Stimulated activated CD8-positive, alpha-beta memory T cell treated with anti-CD3 and anti-CD28 coated beads, Interleukin-7, amount 100 ng/mL, for 1 hour (primary cell): ENCODE measurements at places on chromosomes 3 and 15.

DNA sequence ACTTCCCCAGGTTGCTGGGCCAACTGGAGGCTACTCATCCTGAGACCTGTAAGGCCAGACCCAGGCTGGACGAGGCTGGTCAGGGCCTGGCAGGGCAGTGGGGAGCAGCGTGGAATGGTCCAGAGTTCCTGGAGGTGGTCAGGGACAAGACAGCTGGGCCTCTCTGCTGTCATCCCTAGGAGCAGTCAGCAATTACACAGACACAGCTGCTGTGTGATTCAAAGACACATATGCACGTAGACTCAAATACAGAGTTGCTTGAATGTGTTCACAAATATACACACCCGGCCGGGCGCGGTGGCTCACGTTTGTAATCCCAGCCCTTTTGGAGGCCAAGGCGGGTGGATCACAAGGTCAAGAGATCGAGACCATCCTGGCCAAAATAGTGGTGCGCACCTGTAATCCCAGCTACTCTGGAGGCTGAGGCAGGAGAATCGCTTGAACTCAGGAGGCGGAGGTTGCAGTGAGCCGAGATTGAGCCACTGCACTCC, 1.5 kb upstream of the CD276 start:
- DNase-seq, result no peak

GRCh38 chr15:89349206-89349558, 14.6 kb upstream of the POLG start:
- no peak for DNase-seq

- DNase-seq, result no peak
Observed at GRCh38 chr15:26641144-26641543, 131.7 kb downstream of the GABRB3 start.

DNA sequence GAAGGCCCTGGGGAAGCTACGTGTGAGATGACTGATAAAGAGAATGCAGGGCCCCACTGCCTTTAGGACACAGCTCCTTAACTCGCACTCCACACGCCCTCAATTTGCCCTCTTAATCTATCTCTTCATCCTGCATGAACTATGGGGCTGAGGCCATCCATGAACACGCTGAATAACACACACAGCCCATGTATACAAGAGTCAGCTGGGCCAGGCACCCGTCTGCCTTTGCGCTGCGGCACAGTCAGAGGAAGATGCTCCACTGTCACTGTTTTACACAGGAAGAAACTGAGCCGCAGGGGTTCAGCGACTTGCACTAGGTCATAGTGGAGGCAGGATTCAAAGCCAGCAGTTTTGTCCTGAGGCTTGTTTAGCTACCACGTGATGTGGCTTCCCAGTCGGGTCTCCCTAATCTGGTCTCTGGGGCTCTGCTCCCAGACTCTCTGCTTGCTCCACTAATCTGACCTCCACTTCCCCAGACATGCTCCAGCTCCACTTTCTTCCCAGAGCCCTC, 43.9 kb downstream of the TLE3 start:
- no peak for DNase-seq

- no peak for DNase-seq
Observed at GRCh38 chr3:99506-99905, 97.1 kb upstream of the CHL1 start.

- no peak for DNase-seq
Observed at GRCh38 chr3:41199866-41200668, 762 bp downstream of the CTNNB1 start.

DNA sequence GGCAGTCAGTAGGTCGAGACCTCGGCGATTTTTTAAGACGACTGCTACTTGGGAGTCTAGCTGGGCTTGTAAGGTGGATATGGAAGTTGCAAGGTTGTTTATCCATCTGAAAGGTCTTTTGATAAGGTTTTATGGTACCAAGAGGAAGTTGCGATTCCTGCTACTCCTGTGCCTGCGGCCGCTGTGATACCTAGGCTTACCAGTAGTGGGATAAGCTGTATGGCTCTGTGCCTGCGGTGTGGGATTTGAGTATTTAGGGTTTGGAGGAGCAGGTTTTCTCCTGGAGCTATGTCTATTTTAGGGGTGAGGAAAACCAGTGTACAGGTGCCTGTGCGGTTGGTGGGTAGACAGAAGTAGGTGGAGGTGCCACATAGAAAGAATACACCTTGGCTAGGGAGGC, 1059.8 kb downstream of the SI start:
- no peak for DNase-seq

DNA sequence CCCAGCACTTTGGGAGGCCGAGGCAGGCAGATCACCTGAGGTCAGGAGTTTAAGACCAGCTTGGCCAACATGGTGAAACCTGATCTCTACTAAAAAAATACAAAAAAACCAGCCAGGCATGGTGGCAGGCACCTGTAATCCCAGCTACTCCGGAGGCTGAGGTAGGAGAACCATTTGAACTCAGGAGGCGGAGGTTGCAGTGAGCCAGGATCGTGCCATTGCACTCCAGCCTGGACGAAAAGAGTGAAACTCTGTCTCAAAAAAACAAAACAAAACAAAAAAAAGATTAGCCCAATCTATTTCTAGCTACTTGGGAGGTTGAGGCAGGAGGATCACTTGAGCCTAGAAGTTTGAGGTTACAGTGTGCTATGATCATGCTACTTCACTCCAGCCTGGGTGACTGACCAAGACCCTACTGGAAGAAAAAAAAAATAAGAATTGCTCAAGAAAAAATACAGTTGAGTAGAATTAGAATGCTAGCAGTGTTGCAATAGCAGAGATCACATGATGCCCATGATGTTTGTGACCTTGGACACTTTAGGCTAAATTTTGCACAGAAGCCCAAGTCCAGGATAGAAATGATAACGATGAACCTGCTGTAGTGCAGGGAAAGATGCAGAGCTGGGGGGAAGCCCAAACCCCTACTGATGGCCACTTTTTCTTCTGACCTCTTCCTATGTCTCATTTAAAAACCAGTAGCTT, 162.2 kb downstream of the LPP start:
- no peak for DNase-seq

DNA sequence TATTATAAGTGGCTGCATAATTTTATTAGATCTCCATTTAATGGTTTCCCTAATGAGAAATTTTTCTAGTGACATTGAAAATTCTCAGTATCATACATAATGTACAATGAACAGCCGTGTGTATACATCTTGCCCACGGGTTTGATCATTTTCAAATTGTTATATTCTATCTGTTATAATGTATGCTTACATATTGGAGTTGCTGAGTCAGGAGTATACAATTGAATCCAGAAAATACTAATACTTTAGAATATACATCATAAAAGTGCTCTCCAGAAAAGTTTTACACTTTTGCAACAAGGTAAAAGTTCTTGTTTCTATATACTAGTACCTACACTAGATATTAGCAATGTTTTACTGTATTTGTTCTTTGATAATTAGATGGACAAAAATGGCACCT, 82.8 kb downstream of the SPATA16 start:
- no peak for DNase-seq

- DNase-seq, result no peak
Observed at GRCh38 chr3:159829539-159830227, 159.0 kb upstream of the IL12A start.

- DNase-seq, result peak; percentile 69
Observed at GRCh38 chr3:195859061-195859845, 47.5 kb upstream of the MUC4 start.

DNA sequence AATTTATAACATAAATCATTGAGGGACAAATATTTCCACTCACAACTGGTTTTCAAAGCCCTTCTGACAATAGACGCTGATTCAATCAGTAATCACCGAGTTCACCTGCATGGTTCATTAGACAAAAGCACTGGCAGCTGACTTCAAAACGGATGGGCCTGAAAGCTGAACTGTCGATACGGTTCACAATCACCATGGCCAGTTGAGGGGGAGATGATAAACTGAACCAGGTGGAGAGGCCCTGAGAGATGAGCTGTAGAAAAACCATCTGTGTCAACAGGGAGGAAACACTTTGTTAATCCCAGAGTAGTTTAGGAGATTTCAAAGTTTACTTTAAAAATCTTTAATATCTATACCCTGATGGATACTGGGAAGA, 75.0 kb downstream of the PEX5L start:
- DNase-seq, result no peak

DNA sequence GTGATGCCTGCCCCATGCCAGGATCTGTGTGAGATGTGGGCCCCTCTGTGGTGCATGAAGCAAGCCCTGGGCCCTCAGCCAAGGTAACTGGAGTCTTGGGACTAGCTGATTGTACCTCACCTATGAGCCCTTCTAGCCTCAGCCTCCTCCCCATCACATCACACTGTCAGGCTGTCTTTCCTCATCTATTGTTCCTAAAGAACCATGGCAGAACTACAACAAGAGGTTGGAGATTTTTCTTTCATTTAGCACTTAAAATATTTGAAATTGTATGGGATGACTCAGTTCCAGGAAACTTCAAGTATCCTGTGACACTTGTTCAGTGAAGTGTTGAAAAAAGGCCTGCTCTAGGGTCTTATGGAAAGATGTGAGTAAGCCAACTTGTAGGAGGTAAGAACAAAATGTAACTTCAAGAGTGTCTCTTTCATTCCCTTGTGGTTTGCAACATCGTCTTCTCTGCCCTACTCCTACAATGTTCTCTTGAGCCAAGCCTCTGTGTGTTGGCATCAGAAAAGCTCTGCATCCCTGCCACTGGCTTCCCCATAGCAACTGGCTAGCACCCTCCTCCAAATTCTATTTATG, 58.7 kb upstream of the TIPARP start:
- no peak for DNase-seq

DNA sequence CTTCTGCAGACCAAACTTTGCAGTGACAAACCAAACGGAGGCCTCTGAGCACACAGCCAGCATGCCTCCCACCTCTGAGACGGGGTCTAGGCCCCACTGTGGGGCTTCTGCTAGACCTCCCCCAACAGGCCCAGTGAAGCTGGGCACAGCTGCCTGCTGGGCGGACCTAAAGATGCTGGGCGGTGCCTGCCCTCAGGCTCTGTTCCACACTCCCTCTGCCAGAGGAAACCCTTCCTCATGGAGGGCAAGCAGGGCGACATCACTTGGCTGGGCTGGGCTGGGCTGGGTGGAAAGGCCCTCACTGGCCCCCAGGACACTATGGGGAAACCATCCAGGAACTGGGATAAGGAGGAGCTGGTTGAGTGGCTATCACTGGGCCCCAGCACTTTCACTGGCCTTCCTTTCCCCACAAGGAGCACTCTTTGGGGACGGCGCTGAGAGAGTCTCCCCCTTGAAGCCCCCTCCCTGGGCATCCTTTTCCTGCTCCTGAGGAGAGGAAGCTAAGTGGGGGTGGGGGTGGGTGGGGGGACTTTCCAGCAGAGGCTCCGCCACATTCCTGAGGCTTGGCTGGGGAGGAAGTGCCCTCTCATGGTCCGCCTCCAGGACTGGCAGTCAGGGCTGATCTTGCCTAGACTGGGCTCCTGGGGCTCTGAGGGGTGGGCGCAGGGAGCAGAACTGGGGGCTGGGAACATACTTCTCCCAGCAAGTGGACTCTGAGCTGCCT, 98.1 kb upstream of the HACD2 start:
- DNase-seq, result no peak

- DNase-seq, result no peak
Observed at GRCh38 chr3:52302426-52303145, 13.5 kb upstream of the DNAH1 start.

GRCh38 chr3:125054062-125054448, 1.7 kb downstream of the HEG1 start:
- no peak for DNase-seq

DNA sequence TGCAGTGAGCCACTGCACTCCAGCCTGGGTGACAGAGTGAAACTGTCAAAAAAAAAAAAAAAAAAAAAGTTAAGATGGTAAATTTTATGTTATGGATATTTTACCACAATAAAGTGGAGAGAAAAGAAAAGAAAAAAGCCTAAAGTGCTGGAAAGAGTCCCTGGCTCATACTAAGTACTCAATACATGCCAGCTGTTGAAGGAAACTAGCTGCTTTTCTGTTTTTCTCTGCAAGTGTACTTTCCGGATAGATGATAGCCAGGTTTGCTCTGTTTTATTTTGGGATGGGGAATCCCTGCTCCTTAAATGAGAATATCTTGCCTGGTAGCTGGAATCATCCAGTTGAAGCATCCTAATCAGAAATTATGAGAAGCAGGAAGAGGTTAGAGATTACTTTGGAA, 10.9 kb downstream of the EID1 start:
- no peak for DNase-seq

DNA sequence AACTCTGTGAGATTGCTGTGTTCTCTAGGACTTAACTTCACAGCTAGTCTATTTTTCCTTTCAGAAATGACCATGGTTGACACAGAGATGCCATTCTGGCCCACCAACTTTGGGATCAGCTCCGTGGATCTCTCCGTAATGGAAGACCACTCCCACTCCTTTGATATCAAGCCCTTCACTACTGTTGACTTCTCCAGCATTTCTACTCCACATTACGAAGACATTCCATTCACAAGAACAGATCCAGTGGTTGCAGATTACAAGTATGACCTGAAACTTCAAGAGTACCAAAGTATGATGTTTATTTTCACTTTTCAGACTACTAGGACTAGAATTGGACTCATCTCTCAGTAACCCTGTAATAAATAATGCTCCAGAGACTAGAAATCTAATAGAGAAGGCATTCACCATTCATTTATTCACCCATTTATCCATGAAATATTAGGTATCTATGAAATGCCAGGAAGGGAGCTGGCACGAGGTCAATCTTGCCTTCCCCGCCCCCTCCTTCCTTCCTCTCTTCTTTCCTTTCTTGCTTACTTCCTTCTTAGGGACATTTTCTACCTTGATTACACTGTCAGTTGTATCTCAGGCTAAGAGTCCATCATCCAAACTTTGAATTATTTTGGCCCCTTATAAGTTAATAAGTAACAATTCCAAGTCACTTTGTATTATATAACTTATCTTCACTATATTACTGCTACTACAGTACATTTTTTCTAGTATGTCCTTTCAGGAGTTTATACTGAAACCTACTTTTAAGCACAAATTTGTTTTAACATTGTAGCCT, 91.0 kb downstream of the PPARG start:
- no peak for DNase-seq

DNA sequence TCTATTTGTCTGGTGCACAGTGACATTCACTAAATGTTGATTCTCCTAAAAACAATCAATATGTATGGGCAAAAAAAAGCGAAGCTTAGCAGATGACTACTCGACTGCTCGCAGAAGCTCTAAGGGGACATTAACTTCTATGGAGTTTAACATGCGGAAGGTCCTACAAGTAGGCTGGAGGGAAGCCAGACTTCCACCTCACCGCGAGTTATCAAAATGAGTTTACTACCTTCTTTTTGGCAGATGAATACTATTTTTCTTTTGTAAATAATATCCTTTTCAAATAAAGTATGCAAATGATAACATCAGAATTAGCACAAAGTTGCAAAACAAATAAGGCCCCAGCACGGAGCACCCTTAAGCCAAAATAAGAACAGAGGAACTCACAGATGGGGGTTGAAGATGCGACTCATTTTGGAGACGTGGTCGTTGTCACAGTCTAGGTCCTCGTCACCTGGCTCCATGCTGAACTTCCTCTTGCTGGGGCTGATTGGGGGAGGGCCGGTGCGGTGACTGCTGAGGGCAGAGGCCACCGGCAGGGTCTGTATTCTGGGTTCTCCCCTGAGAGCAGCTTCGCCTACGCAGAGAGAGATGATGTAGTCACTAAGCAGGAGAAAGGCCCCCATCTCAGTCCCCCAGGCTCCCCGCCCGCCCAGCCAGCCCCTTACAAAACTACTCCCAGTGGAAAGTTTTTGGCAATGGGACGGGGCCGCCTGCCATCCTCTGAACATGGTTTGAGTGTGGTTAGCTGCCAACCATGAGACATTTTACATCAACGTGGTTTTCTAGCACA, 42.1 kb downstream of the VGLL4 start:
- no peak for DNase-seq

GRCh38 chr3:12895391-12896062, 54.2 kb upstream of the RPL32 start:
- no peak for DNase-seq

GRCh38 chr3:22952860-22953259, 250.3 kb upstream of the UBE2E2 start:
- DNase-seq, result no peak
